Astrocyte (in vitro differentiated cells and primary cell): ENCODE measurements at places on chromosomes 2 and 18. TPM values are rescaled to one million over a fixed set of nuclear protein-coding genes. Genes with fewer than 3 reads are reported as not detected.
A peak's percentile ranks its signal among the peaks of the same experiment; 100 is the strongest.

GRCh38 chr2:113216321-113216720 is 42.5 kb downstream of the PSD4 start:
- H3K27ac ChIP-seq, result no peak overlapping the region
- H3K4me3 ChIP-seq, result no peak overlapping the region
- no peaks in the 10 kb centered on the region for H3K27me3 ChIP-seq
- DNase-seq, result no peak
- peaks cover 35% of the 10 kb centered on the region for H3K4me1 ChIP-seq

DNA sequence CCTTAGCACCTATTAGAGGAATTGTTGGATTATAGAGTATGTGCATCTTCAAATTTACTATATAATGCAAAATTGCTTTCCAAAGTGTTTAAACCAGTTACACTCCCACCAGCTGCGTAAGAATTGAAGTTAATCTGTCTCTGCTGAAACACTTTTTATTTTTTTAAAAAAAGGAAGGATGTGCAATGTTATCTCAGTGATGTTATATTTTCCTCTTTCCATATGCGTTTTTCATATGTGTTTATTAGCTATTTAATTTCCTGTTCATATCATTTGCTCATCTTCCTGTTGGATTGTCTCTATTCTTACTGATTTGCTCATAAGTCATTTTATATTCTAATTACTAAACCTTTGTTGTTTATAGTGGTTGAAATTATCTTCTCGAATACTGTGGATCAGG is 63.2 kb upstream of the RFX8 start:
- no peaks in the 10 kb centered on the region for H3K4me1 ChIP-seq
- H3K36me3 ChIP-seq, result no peaks in the 10 kb centered on the region
- H3K27me3 ChIP-seq, result no peaks in the 10 kb centered on the region
- H3K4me3 ChIP-seq, result no peak overlapping the region

DNA sequence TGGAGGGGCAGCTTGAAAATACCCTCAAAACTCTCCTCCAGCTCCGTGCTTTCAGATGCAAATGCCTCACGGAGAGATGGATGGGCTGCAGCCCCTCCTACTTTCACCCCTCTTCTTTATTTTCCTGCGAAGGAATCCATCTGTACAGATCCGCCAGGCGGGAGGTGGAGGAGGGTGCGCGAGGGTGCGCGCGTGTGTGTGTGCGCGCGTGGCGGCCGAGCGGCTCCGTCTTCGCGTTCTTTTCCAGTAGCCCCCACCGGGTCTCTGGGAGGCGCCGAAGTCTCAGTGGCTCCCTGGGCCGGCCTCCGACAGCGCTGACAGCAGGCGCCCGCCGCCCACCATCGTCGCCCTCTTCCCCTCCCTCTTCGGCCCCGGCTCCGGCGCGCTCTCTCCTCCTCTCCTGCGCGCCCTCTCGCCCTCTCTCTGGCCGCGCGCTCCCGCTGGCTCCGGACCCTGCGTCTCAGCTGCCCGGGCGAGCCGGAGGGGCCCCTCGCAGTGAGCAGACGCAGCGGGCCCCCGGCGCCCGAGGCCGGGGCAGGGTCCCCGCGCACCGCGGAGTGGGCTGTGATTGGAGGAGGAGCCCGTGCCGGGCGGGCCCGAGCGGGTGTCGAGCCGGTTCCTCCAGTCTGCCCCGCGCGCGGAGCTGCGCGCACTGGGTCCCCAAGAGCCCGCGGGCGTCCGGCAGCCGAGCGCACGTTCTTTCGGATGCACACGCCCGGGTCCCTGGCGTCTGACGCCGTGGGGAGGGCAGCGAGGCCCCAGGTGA is at the start of gene CDH7:
Gene CDH7 (plus strand): TSS at position 624 of the 766 bp plus-strand sequence. CDS start 11,831 bp downstream, outside the sequence.
- no peaks in the 10 kb centered on the region for H3K36me3 ChIP-seq
- H3K4me1 ChIP-seq, result peaks cover 2% of the 10 kb centered on the region
- no peak within 1 kb of the TSS for H3K27ac ChIP-seq
- DNase-seq, result no peak
- peak within 1 kb of the TSS; percentile 39 for H3K4me3 ChIP-seq

GRCh38 chr2:54628418-54628817 is 95.0 kb upstream of the EML6 start:
- H3K4me1 ChIP-seq, result peaks cover 17% of the 10 kb centered on the region
- H3K27ac ChIP-seq, result no peak overlapping the region
- DNase-seq, result no peak
- H3K4me3 ChIP-seq, result no peak overlapping the region
- H3K36me3 ChIP-seq, result peaks cover 89% of the 10 kb centered on the region
- H3K27me3 ChIP-seq, result no peaks in the 10 kb centered on the region

DNA sequence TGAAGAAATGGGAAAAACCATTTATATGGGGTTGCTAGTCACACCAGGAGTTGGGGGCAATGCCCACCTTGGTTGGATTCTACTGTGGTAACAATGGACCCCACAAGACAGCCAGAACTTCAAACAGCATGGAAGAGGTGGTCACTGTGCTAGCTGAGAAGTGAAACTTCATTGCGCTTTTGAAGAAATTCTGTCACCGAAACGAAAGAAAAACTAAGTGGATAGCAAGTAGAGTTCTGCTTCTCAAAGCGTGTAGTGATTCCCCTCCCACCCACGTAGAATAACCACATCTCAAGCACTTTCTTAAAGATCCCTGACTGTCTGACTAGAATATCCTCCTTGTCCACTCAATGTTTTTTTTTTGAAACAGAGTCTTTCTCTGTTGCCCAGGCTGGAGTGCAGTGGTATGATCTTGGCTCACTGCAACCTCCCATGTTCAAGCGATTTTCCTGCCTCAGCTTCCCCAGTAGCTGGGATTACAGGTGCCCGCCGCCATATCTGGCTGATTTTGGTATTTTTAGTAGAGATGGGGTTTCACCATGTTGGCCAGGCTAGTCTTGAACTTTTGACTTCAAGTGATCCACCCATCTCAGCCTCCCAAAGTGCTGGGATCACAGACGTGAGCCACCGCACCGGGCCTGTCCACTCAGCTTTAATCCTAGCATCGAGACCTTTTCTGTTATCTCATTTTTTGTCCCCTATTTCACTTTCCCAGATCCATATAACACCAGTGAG is 30.1 kb upstream of the CCL20 start:
- no peaks in the 10 kb centered on the region for H3K27me3 ChIP-seq
- DNase-seq, result no peak
- H3K36me3 ChIP-seq, result no peaks in the 10 kb centered on the region
- no peak overlapping the region for H3K27ac ChIP-seq
- H3K4me1 ChIP-seq, result peaks cover 2% of the 10 kb centered on the region

DNA sequence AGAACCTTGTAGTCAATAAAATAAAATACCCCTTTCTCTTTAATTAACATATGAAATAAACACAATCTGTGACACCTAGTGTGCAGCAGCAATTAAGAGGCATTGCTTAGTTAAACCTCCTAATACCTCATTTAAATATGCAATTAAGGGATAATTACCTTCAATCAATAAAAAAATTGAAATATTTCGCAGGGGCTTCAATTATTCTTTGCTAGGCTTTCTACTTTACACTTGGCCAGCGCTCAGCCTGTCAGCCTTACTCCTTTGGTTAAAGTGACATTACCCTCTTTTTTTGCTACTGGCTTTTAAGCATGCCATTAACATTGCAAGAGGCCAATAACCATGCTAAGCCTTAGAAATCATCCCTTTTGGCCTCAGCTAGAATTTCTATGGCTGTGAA is 327.5 kb upstream of the ZNF521 start:
- H3K36me3 ChIP-seq, result no peaks in the 10 kb centered on the region
- no peak overlapping the region for H3K4me3 ChIP-seq
- H3K27me3 ChIP-seq, result no peaks in the 10 kb centered on the region

- no peak overlapping the region for H3K27ac ChIP-seq
- DNase-seq, result peak; percentile 16
- no peak overlapping the region for H3K4me3 ChIP-seq
- H3K4me1 ChIP-seq, result no peaks in the 10 kb centered on the region
Observed at GRCh38 chr2:70710038-70710690, 57.8 kb downstream of the ADD2 start.

DNA sequence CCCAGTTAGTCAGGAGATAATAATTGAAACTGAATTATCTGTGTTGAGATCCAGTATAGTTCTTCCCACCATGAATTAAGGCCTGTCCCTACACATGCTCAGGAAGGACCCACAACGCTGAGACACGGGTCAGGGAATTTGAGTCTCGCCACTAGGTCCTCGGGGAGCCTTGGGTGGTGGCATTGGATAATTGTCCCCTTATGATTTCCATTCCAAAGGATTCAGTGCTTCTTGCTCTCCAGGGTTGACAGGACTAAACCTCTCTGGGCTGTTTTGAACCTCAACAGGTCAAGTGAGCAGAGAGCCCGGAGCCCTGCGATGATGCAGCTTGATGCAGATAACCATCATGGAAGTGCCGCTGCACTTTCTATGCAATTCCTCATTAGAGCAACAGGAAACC is 253.7 kb upstream of the PXDN start:
- no peaks in the 10 kb centered on the region for H3K27me3 ChIP-seq
- peaks cover 24% of the 10 kb centered on the region for H3K4me1 ChIP-seq
- H3K4me3 ChIP-seq, result no peak overlapping the region
- DNase-seq, result no peak

DNA sequence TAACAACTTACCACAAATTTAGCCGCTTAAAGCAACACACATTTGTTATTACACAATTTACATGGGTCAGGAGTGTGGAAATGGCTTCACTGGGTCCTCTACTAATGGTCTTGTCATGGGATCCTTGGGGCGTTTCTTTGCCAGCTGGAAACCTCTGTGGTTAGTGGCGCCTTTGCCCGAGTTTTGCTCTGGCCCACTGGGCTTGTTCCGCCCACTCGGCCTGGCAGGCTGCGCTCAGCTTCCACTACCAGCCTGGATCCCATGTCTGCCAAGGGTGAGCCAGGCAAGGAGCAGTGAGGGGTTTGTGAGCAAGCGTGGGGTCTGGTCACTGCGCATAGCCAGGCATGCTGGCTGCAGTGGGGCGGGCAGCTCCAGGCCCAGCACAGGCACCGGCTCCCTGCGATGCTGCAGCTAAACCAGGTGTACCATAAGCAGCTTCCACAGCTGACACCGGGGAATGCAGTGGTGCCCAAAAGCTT is 16.2 kb upstream of the MBD2 start:
- H3K27ac ChIP-seq, result no peak overlapping the region
- no peaks in the 10 kb centered on the region for H3K36me3 ChIP-seq
- H3K4me1 ChIP-seq, result no peaks in the 10 kb centered on the region
- DNase-seq, result no peak
- H3K27me3 ChIP-seq, result no peaks in the 10 kb centered on the region
- H3K4me3 ChIP-seq, result no peak overlapping the region

DNA sequence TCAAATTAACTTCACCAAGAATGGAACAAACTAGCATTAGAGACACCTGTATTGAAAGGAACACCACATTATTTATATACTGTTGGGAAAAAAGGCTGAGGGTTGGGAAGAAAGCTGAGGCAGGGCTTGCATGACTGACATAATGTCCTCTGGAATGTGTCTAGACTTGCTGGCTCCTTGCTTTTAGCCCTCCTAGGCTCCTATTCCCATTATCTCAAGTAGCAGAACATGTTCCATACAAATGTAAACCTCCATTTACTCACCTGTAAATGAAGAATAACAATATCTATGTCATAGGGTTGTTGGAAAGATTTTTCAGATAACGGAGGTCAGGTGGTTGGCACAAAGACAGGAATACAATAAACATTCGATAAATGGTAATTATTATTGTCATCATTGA is 976 bp upstream of the ACADL start:
- no peak overlapping the region for H3K27ac ChIP-seq
- no peak overlapping the region for H3K4me3 ChIP-seq
- no peaks in the 10 kb centered on the region for H3K27me3 ChIP-seq
- H3K4me1 ChIP-seq, result no peaks in the 10 kb centered on the region
- H3K36me3 ChIP-seq, result no peaks in the 10 kb centered on the region

GRCh38 chr2:115807276-115807675 is 1364.8 kb downstream of the DPP10 start:
- H3K27ac ChIP-seq, result no peak overlapping the region
- no peaks in the 10 kb centered on the region for H3K27me3 ChIP-seq
- H3K4me1 ChIP-seq, result no peaks in the 10 kb centered on the region
- DNase-seq, result no peak

GRCh38 chr2:1546901-1547300 is 133.6 kb downstream of the TPO start:
- peaks cover 3% of the 10 kb centered on the region for H3K4me1 ChIP-seq
- H3K36me3 ChIP-seq, result no peaks in the 10 kb centered on the region
- no peaks in the 10 kb centered on the region for H3K27me3 ChIP-seq
- no peak overlapping the region for H3K27ac ChIP-seq
- DNase-seq, result no peak

DNA sequence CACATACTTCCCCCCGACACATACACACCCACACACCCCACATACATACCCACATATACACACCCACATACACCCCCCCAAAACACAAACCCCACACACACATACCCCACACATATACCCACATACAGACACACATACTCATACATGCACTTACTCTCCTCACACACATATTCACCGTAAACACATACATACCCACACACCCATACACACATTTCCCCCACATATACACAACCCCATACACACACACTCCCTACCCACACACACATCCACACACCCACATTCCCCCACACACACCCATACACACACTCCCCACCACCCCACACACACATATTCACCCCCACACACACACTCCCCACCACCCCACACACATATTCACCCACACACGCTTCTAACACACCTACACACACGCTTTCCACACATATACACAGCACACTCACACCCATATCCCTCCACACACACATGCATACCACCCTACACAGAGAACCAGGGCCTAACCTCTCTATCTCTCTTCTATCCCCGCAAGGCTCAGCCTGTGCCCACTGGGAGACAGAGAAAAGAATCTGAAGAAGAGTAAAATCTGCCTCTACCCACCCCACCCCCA is 182.4 kb upstream of the ETAA1 start:
- H3K4me3 ChIP-seq, result no peak overlapping the region
- DNase-seq, result no peak
- H3K4me1 ChIP-seq, result no peaks in the 10 kb centered on the region
- H3K27ac ChIP-seq, result no peak overlapping the region
- no peaks in the 10 kb centered on the region for H3K27me3 ChIP-seq

- no peaks in the 10 kb centered on the region for H3K36me3 ChIP-seq
- no peaks in the 10 kb centered on the region for H3K4me1 ChIP-seq
- no peak overlapping the region for H3K27ac ChIP-seq
- H3K27me3 ChIP-seq, result no peaks in the 10 kb centered on the region
Observed at GRCh38 chr2:60158262-60158661, 395.2 kb downstream of the BCL11A start.

- H3K4me1 ChIP-seq, result no peaks in the 10 kb centered on the region
- no peak for DNase-seq
- H3K36me3 ChIP-seq, result no peaks in the 10 kb centered on the region
- H3K27ac ChIP-seq, result no peak overlapping the region
- no peaks in the 10 kb centered on the region for H3K27me3 ChIP-seq
Observed at GRCh38 chr2:171139860-171140259, 20.8 kb downstream of the TLK1 start.

The TRIM43 gene
- 0.70 TPM in 1 of 2 replicates, not detected in the other for total RNA-seq

The ACMSD gene
- not detected in 2 replicates for total RNA-seq

The ZNF804A gene
- 0.22 and 0.32 TPM in 2 replicates for total RNA-seq

The DNAJC27 gene
- total RNA-seq, result 3.1 and 3.5 TPM in 2 replicates

The SDC1 gene
- total RNA-seq, result 74.3 and 92.7 TPM in 2 replicates

The ADRA2B gene
- total RNA-seq, result not detected in 2 replicates

The KCNG2 gene
- 0.16 TPM in 1 of 2 replicates, not detected in the other for total RNA-seq

The SFTPB gene
- not detected in 2 replicates for total RNA-seq

The TMEM169 gene
- 17.9 and 20.1 TPM in 2 replicates for total RNA-seq

The PIGN gene
- 17.1 and 20.0 TPM in 2 replicates for total RNA-seq

The SERPINB11 gene
- total RNA-seq, result not detected in 2 replicates
